ENCODE measurements at places on chromosomes 5 and 9. TPM values are rescaled to one million over a fixed set of nuclear protein-coding genes. Genes with fewer than 3 reads are reported as not detected.

- DNase-seq = no peak
Observed at GRCh38 chr9:85516455-85516854, 225.3 kb downstream of the AGTPBP1 start.

GRCh38 chr9:92756792-92757191, 7.8 kb downstream of the BICD2 start:
- DNase-seq = no peak

DNA sequence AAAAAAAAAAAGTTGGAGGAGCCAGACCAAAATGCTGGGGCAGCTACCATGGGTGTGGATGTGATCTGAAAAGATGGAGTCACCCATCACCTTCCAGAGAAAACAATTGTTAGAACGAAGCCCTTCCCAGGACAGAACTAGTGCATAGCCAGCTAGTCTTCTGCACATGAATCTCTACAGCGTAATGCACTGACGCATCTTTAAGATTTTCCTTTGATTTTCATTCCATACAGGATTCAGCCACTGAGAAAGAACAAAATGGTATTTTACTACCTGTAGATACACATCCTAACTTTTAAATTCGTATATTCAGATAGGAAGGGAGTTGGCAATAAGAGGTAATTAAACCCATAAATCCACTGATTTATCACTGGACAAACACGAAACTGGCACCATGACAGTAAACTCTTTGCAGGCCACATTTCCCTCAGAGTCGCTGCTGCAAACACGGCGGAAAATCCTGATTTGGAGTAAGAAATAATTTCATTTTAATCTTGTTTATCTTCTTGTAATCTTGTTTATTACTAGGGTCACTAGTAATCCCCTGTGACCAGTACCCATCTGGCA, 206.6 kb downstream of the SPOCK1 start:
- no peak for DNase-seq

GRCh38 chr9:69932901-69933300, 110.7 kb upstream of the MAMDC2 start:
- DNase-seq = no peak

- DNase-seq = no peak
Observed at GRCh38 chr9:107738789-107739188, 249.2 kb upstream of the KLF4 start.

DNA sequence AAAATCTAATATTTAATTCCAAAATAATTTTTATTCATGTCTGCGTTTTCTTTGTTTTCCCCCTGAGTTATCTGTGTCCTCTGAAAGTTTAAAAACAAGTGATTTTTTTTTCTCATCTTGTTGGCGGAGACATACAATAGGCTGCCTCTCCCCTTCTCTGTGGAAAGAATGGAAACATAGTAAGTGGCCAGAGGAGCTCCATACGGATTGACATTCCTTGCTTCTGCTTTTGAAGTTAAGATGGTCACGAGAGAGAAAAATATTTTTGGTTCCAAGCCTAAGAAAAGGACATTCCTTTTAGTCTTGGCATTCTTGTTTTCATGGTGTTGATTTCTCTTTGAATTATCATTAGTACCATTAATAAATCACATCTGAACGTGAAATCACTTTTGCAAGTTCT, 28.3 kb downstream of the ZNF462 start:
- DNase-seq = no peak

GRCh38 chr5:10839118-10839517, 78.1 kb upstream of the DAP start:
- no peak for DNase-seq

- DNase-seq = no peak
Observed at GRCh38 chr5:173568128-173568527, 48.3 kb downstream of the BOD1 start.

DNA sequence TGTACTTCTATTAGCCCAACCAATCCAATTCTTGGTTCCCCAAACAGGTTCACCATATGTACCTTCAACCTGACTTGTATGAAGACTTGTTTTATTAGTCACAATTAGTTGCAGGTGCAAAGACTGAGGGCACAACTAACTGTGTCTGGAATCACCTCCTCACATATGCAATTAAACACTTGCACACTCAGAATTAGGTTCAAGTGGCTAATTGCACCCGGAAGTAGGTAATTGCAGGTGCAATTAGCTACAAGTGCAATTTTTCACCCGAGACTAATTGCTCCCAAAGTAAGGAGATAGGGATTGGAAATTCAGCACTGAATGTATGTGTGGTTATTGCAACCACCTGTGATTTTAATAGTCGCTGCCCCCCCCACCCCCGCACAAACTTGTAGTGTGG, 338.9 kb downstream of the ZSWIM6 start:
- DNase-seq = no peak

DNA sequence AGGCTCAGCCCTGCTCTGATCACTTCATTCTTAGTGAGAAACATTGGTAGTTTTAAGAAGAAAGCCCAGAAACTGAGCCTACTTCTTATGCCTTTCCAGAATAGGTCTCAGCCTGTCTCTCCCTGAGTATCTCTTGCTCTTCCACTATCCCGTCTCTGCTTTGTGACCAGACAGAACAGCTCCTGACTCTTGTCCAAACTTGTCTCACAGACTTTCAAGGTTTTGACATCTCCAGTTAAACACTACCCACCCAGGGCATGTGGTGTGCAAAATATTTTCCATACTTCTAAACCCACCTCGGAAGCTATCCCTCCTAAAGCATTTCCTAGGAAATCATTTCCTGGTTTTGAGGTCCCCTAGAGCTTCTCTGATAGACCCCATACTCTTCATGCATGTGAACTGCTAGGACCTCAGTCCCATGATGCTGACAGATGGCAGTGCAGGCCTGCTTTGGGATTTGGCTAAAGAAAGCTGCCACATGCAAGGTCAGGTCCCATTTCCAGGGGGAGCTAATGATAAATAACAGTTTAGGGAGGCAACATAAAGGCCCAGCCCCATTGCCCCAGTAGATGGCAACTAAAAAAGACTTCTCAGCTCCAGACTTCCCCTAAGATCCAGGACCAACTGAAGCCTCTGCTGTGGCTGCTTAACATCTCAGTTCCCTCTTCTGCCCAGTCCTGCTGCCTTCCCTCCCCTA, 211.5 kb downstream of the MED10 start:
- DNase-seq = no peak

DNA sequence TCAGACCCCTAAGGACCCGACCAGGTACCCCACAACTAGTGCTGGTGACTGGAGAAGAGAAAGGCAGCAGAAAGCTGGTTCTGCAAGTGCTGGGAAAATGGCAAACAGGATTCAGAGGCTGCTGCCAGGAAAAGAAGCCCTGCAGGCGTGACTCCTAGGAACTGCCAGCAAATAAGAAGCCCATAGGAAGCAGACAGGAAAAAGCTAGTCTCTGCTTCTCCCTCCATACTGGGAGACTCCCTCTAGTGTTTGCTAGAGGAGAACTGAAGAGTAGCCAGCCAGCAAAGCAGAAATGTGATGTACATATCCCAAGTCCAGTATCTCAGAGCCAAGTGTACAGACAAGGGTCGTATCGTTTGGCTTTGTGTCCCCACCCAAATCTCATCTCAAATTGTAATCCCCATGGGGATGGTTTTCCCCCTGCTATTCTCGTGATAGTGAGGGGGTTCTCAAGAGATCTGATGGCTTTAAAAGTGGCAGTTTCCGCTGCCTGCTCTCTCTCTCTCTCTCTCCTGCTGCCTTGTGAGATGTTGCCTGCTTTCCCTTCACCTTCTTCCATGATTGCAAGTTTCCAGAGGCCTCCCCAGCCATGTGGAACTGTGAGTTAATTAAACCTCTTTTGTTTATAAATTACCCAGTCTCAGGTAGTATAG, 38.1 kb upstream of the TUSC1 start:
- peak; percentile 82 for DNase-seq

TMEM252 gene
- not detected for total RNA-seq

ACTBL2 gene
- 1.2 TPM for total RNA-seq

STK10 gene
- total RNA-seq = 23.3 TPM

LCN9 gene
- total RNA-seq = not detected

GABRG2 gene
- not detected for total RNA-seq

PCDHGB5 gene
- 7.5 TPM for total RNA-seq

SLC12A7 gene
- 21.4 TPM for total RNA-seq

All from breast epithelium (tissue), 4 donors.